Activated gamma-delta T cell treated with anti-CD3 and anti-CD28 coated beads, Interleukin-2, amount 50 U/mL, for 16 hours (primary cell): ENCODE measurements at places on chromosomes 12 and 14.

DNA sequence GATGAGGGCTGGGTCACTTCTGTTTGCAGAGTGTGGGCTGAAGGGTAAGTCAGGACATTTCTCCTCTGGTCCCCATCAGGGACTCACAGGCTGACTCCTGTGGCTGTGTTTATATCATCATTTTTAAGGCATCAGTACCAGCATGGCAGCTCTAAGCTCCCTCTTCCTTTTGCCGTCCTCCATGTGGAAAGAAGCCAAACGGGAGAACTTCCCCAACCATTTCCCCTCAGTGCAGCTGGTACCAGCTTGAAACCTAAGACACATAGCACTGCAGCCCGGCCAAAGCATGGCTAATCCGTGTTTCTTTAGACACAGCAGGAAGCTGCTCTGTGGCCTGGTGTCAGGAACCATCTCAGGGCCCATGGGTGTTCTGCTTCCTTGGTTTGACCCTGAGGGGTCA, 31.9 kb upstream of the ATP2A2 start:
- no peak for DNase-seq

- DNase-seq: no peak
Observed at GRCh38 chr14:59377991-59378601, 87.1 kb downstream of the GPR135 start.

- no peak for DNase-seq
Observed at GRCh38 chr12:2198005-2198501, 145.3 kb downstream of the CACNA1C start.

- no peak for DNase-seq
Observed at GRCh38 chr12:129949651-129950050, 45.8 kb upstream of the TMEM132D start.

DNA sequence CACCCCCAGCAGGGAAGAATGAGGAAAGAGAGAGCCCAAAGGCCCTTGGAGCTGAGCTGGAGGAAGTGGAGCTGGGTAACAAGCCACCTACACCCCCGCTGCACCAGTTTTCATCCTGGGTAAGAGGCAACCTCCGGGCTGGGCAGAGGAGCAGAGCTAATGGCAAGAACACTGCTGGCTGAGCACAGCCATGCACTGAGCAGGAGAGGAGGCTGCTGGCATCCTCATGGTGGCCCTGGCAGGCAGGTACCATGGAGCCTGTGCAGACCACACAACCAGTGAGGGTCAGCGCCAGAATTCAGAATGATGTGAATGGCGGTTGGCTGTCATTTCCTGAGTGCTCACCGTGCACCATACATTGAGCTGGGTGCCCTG, 29.7 kb downstream of the PLEKHH1 start:
- DNase-seq: no peak

GRCh38 chr14:29278301-29279263, 512.0 kb downstream of the FOXG1 start:
- no peak for DNase-seq

- DNase-seq: no peak
Observed at GRCh38 chr14:100612986-100613385, 25.8 kb upstream of the BEGAIN start.

DNA sequence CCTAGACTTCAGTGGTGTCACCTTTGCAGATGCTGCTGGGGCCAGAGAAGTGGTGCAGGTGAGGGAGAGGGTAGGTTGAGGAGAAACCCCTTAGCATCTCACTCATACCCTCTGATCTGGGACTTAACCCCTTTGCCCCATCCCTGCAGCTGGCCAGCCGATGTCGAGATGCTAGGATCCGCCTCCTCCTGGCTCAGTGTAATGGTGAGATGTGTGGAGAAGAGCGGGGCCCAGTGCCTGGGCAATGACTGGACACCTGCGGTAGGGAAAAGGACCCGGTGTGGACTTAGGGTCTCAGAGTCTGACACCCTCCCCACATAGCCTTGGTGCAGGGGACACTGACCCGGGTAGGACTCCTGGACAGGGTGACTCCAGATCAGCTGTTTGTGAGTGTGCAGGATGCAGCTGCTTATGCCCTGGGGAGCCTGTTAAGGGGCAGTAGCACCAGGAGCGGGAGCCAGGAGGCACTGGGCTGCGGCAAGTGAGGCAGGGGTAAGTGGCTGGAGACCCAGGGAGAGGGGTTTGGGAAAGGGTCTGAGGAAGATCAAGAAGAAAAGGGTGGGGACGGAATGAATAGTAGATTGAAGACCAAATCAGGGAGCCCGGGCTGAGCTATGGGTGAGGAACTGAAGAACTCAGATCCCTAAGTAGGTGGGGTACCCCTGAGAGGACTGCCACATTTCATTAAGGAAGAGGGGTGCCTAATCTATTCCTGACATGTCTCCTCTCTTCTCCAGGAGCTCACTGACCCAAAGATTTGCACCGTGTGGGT, 7.6 kb downstream of the B4GALNT1 start:
- no peak for DNase-seq

GRCh38 chr14:37985826-37986470, 221.8 kb upstream of the SSTR1 start:
- DNase-seq: peak; percentile 12

GRCh38 chr14:79920180-79920692, 291.1 kb downstream of the DIO2 start:
- no peak for DNase-seq

GRCh38 chr12:63440048-63440447, 228.2 kb downstream of the DPY19L2 start:
- DNase-seq: no peak

DNA sequence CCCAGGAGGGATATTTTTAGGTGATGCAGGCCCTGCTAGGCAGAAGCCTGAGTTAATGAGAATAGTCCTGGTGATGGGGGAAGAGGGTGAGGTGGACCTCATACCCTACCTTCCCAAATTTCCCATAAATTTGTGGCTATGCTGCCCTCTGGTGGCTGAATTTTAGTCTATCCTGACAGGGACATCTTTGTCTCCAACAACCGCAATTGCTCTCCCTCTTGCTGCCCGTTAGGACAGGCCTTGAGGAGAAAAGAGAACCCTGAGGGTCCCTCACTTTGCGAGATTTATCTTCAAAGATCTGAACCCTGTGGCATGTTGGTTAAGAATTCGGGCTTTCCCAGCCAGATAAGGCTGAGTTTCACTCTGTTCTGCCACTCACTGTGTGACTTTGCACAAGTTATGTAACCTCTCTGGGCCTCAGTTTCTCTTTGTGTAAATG, 9.8 kb upstream of the ZNF385A start:
- no peak for DNase-seq

DNA sequence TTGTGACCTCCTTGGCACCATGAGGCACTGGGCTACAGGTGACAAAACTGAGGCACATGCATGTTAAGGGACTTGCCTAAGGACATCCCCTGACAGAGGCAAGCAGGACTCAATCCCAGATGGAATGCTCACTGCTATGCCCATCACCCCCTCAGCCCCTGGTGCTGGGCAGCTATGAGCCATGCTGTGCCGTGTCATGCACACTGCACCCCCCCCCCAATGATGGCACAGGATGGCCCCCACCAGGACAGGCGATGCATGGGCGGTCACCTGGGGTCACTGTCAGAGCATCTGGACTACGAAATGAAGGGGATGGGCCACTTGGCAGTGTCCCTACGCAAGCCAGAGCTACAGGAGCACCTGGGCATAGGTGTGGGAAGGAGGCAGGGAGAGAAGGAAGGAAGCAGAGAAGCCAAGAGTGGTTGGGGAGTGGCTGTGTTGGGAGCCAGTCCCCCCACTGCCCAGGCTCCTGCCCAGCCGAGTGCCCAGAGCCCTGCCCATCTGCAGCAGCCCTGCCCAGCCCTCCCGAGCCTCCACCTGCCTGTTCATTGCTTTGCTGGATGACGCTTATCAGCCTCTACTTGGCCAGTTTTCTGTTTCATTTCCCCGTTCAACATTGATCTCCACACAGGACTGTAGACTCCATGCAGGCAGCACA, 84.9 kb upstream of the DIO3 start:
- DNase-seq: no peak

DNA sequence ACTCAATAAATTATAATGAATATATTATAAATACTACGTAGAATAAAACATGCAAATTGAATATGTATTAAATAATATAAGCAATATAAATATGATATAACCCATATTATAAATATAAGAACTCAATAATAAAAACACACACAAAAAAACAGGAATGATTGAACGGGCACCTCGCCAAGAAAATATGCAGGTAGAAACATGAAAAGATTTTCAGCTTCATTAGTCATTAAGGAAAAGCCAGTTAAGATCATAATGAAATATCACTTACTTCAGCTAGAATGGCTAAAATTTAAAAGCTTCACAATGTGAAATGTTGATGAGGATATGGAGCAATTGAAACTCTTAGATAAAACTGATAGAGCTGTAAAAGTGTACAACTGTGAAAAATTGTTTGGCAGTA, 17.8 kb upstream of the SEL1L start:
- DNase-seq: no peak

- no peak for DNase-seq
Observed at GRCh38 chr14:76502638-76503037, 126.7 kb downstream of the ESRRB start.

DNA sequence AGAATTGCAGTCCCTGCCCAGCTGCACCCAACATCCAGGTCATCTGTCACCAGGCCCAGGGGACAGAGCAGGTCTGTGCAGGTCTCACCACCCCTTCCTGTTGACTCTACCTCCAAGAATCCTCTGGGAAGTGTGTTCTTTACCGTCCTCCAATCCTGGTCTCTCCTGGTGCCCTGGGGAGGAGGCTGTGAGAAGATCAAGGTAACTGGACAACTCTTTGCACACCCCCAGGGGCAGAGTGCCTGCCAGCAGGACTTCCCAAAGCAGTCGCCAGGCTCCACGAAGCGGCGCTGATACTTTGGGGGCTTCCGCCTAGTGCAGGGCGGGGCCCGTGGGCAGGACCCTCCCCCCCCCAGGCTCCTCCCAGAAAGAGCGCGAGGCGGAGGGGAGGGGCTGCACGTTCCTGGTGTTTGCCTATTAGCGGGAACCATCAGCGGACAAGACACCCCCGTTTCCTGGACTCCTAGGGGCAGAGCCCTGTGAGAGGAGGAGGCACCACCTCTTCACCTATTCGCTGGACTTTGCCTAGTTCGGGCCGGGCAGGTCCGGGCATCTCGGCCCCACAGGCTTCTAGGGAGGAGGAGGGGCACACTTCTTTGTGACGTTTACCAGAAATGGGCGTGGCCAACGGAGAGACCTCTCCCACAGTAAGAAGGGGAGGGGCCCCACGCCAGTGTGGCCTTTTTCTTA, 918.0 kb downstream of the AACS start:
- DNase-seq: no peak

DNA sequence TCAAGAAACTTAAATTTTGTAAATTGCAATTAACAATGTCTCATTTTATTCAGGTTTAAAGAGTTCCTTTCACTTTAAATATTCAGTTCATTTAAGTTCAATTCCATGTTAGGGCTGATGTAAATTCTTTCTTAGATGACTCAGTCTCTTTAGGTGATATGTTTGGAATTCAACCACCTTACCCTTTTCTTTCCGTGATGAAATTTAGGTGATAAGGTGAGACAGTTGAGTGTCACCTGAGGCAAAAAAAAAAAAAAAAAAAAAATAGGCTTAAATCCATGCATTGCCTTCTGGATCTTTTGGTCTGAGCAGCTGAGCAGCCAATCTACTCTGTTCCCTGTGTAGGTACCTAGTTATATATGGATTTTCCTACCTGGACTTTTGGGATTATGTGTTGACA, 299.5 kb downstream of the DAD1 start:
- no peak for DNase-seq

GRCh38 chr12:109902891-109903418, 2.9 kb downstream of the TCHP start:
- no peak for DNase-seq

DNA sequence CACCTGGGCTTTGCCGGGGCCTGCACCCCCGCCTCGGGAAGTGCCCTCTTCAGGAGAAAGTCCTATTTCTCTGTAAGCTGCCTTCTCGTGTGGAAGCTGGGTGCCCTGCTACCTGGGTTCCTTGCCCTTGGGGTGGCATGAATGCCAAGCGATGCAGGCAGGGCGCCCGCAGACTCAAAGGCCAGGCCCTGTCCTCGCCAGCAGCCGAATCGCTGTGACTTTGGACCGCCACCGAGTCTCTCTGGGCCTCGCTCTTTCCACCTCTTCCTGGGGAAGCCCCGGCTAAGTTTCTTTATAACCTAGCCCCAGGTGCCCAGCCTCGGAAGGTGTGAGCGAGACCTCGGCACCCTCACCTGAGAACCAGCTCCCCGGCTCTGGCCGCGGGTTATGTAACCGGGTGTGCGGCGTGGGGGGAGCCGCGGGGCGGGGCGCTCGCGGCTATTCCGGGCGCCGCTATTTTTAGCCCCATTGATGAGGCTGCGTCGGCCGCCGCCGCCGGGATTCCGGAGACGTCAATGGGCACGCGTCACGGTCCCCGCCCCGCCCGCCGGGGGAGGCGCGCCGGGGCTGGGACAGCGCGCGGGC, 14.6 kb upstream of the NR4A1 start:
- DNase-seq: peak; percentile 73

- DNase-seq: no peak
Observed at GRCh38 chr12:110353211-110353965, 50.1 kb downstream of the ANAPC7 start.

DNA sequence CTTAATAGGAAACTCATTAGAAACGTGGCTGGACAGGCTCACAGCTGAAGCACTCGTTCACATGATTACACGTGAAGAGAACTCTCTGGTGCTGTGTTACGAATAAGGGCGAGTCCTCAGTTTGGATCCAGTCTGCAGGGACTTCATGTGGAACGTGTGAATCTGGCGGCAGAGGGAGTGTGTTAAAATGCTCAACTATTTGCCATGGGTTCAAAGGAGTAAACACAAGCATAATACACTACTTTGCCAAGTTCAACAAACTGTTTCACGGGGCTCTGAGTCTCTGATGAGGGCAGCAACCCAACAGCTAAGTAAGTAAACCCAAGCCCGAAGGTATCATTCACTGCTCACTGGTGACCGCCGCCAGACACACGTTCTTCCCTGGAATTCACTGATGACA, 42.4 kb downstream of the NUAK1 start:
- DNase-seq: no peak

GRCh38 chr14:83993545-83993944, 1536.4 kb upstream of the FLRT2 start:
- no peak for DNase-seq

DNA sequence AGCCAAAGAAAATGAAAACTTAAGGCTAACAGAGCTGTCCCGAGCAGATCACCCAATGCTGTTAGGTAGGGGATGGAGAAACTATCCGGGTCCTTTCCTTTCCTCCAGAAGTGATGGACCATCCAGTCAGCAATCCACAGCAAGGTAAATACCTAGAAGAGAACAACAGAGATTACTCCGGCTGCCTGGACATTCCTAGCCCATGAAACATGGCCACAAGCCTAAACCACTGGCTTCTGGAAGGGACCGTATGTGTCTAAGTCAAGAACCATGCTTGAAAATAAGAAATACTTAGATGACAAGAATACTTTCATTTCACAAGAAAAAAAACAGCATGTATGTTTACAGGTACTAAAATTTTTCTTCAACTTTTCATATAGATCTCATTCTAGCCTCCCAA, 152.9 kb downstream of the SLC41A2 start:
- no peak for DNase-seq

DNA sequence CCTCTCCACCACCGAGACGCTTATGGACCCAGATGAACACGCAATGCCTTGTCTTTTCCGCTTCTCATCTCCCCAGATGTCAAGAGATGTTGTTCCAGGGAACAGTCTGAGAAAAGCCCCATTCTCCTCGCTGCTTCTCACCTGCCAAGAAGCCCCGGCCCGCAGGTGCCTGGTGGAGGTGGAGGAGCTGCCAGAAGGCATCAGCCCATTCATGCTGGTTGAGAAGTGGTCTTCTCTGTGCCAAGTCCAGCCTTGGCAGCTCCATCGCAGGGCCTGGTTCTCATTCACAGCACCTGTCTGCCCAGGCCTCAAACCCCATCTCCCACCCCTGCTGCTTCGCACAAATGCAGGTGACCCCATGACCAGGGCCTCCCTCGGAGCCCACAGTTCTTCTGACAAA, 42.3 kb upstream of the TMEM263 start:
- no peak for DNase-seq
